ENCODE measurements at places on chromosomes 2 and 18. TPM values are rescaled to one million over a fixed set of nuclear protein-coding genes. Genes with fewer than 3 reads are reported as not detected.

- DNase-seq, result no peak
Measured at GRCh38 chr2:59073286-59073685, 832.2 kb upstream of the FANCL start.

DNA sequence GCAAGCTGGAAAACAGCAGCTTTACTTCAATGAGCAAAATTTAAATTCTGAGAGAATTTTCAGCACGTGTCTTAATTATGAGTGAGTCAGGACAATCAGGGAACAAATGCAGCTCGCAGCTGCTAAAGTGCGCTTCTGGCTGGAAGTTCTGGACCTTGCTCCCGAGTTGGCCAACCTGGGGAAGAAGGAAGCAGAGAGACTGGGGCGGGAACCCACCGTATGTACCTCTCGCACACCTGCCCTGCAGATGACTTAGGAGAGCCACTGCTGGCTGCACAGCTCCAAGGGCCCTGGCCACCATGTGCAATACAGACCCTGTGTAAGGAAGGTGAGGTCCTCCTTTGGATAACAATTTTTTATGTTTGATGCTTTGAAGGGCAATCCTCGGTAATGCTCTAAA lies 42.4 kb downstream of the REEP1 start:
- peak; percentile 53 for DNase-seq

DNA sequence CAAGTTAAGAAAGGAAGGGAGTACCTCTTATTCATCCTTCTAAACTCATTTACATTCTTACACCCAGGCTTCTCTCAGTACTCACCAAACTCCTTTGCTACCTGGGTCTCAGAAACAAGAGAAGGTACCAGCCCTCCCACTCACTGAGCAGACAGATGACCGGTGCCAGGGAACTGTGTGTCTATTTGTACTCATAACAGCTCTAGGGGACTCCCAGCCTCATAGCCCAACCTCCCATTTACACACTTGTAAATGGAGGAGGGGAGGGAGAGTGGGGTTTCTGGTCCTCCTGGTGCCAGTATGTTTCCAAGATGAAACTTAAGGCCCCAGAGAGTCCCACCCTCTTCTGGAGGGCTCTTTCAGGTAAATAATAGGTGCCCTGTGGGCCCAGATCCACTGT lies 42.8 kb upstream of the SIGLEC15 start:
- DNase-seq, result no peak

ASB18 gene
- total RNA-seq, result not detected

UCN gene
- total RNA-seq, result 1.0 TPM

CMPK2 gene
- 8.7 TPM for total RNA-seq

Measured in mesenteric fat pad (tissue), 1 donor.